ENCODE measurements at places on chromosomes 11 and 22.
A peak's percentile ranks its signal among the peaks of the same experiment; 100 is the strongest.

DNA sequence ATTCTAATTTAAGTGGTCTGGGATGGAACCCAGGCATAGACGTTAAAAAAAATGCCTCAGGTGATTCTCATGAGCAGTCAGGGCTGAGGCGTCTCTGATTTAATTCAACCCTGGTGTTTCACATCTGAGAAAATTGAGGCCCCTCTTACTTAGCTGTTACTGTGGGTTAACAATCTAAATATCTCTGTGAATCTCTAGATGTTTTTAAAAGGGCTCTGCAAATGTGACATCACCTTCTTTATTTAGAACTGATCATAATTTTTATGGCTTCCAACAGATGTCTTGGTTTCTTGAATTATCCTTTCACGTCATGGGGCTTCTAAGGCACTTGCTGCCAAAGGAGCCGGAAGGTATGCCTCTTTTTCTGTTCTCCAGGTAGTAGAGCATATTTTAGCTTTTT, 76.1 kb upstream of the LIN7C start:
- DNase-seq, result no peak

DNA sequence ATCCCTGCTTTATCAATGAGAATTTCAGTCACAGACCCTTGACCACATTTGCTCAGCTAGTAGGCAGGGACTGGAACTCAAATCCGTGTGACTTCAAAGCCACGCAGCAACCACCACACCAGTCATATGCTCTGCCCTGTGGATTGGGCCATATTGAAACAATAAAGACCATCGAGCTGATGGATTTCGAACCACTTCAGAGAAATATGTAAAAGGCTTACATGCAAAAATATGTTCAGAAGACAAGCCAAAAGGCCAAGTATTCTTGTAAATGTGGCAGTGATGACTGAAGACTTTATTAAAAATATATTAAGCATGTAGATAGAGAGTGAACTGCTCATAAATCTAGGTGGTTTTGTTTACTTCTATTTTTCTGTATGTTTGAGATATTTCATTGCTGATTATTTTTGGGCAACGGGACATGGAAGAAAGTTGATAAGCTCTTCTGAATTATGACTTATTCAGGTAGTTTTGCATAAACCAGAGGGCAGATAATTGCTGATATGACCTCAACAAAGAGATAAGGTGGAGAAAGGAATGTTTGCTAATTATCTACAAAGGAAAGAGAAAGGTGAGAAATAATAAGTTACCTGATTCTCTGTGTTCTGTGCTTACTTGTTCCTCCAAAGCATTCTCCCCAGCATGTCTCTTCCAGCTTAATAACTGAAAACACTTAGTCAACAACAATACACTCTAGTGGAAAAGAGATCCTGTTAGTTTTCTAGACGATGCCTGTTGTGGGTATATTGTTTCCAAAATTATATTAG, 99.4 kb downstream of the PDHX start:
- no peak for DNase-seq

DNA sequence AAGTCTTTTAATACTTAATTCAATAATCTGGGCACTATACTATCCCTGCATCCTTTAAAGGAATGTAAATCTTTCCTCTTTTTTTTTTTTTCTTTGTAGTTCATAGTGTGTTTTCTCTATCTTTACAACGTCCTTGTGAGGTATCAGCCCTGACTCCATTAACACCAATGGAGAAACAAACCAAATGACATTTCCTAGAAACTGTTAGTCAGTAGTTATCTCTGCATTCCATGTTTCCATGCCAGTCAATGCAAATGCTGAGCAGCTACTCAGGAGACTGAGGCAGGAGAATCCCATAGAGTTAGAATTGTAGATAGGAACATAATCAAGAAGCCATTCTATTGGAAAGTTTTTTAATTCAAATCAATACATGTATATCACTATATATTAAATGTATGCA, 182.2 kb downstream of the ARHGAP42 start:
- no peak for DNase-seq

DNA sequence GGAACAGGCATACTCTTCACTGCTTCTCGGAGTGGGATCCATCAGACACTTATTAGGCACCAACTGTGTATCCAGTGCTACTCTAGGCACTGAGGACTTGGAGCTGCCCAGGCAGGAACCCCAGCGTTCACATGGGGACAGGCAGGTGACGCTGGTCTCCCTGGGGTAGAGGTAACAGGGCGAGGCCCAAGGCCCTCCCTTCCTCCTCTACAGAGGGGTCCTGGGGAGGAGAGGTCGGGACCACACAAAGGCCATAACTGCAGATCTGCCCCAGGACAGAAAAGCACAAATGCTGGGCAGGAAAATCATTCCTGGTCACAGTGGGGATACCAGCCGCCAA, 262.2 kb downstream of the BRD1 start:
- no peak for DNase-seq

DNA sequence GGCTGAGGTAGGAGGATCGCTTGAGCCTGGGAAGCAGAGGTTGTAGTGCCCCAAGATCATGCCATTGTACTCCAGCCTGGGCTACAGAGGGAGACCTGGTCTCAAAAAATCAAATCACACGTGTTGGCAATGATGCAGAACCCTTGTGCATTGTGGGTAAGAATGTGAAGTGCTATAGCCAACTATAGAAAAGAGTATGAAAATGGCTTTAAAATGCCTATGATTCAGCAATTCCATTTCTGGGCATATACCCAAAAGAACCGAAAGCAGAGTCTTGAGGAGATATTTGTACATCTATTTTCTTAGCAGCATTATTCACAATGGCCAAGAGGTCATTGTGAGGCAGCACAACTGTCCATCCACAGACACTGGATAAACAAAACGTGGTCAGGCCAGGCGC, 2.6 kb upstream of the FADS3 start:
- peak; percentile 80 for DNase-seq

- DNase-seq, result peak; percentile 75
Observed at GRCh38 chr22:36546092-36546804, 17.3 kb upstream of the EIF3D start.

DNA sequence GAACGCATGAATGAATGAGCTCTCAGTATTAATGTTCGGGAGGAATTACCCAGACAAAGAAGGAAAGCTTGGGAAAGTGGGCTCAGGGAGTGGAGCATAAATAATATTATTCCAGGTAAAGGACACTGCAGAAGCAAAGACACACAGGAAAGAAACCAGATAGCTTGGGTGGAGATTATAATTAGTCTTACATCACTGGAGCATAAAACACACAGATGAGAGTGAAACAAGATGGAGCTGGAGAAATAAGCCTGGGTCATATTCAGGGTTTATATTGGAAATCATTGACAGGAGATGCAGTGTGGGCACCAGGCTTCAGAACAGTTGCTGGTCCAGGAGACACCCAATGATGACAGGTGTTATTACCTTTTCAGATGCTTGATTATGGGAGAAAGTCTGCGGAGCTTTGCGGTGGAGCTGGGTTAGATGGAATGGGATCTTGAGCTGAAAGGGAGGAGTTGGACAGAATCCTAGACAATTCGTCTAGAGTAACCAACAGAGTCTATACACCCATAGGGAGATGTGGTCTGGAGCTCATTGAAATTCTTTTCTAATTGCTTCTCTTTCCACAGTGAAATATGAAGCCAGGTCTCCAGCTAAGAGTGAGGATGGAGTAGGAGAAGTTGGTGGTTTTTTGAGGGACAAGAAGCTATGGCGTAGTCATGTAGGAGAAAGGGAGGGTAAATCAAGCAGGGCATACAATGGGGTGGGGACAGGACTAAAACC, 227.2 kb downstream of the FAM76B start:
- no peak for DNase-seq

DNA sequence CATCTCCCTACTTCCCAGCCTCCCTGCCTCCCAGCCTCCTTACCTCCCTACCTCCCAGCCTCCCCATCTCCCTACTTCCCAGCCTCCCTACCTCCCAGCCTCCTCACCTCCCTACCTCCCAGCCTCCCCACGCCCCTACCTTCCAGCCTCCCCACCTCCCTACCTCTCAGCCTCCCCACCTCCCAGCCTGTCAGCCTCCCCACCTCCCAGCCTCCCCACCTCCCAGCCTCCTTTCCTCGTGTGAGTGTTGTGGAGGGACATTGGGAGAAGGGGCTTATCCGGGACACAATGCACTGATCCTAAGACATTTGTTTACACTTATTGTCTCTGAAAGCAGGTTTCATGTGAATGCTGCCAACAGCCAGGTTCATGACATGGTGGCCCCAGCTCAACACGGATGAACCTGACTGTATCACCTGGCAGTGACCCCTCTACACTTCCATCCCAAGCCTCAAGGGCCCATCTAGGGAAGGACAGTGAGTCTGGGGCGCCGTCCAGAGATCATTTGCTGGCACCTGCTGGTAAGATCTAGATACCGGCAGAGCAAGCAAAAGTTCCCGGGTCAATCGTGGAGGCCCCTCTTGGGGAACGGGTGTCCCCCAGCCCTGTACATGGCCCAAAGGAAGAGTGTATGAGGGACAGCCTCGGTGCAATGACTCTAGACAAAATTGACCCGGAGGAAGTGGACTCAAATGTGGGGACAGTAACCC, 34.5 kb upstream of the TH start:
- no peak for DNase-seq

DNA sequence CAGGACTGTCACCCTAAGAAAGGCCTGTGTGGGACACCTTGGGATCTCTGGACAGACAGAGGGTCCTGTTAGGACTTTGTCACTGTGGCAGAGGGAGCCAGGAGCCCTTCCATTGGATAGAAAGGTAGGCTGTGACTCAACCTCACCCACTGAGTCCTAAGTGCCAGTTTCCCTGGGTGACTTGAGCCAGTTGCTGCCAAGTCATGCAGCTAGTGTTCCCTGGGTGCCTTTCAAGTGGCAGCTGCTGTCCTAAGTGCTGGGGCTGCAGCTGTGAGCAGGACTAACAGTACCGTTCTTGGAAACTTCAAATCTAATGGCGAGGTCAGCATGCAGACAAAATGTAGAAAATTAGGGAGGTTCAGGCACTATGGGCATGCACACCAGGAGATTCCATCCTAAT, 393.7 kb downstream of the TMEM135 start:
- DNase-seq, result no peak

- DNase-seq, result no peak
Observed at GRCh38 chr11:36467916-36468315, 42.2 kb downstream of the TRAF6 start.

DNA sequence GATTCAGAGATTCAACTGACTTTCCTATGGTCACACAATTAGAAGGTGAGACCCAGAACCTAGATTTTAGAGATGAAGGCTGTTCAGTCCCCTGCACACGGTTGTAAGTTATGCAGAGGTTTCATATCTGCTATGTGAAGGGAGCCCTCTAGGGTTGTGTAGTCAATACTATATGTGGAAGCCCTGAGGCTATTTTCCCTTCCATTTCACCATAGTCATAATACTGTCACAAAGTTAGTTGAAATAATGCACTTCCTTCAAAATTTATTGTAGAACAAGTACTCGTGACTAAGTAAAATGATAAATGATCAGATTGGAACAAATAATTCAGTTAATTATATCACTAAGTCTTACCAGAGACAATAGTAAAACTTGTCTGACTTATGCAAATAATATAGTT, 48.8 kb downstream of the ENDOD1 start:
- peak; percentile 38 for DNase-seq

GRCh38 chr11:57630171-57630570, 19.5 kb downstream of the YPEL4 start:
- no peak for DNase-seq

- DNase-seq, result peak; percentile 83
Observed at GRCh38 chr11:3022300-3022967, 30.3 kb upstream of the NAP1L4 start.

GRCh38 chr11:74011360-74012073, 2.6 kb upstream of the UCP3 start:
- peak; percentile 63 for DNase-seq

- DNase-seq, result no peak
Observed at GRCh38 chr11:128036006-128036405, 551.4 kb downstream of the ETS1 start.

DNA sequence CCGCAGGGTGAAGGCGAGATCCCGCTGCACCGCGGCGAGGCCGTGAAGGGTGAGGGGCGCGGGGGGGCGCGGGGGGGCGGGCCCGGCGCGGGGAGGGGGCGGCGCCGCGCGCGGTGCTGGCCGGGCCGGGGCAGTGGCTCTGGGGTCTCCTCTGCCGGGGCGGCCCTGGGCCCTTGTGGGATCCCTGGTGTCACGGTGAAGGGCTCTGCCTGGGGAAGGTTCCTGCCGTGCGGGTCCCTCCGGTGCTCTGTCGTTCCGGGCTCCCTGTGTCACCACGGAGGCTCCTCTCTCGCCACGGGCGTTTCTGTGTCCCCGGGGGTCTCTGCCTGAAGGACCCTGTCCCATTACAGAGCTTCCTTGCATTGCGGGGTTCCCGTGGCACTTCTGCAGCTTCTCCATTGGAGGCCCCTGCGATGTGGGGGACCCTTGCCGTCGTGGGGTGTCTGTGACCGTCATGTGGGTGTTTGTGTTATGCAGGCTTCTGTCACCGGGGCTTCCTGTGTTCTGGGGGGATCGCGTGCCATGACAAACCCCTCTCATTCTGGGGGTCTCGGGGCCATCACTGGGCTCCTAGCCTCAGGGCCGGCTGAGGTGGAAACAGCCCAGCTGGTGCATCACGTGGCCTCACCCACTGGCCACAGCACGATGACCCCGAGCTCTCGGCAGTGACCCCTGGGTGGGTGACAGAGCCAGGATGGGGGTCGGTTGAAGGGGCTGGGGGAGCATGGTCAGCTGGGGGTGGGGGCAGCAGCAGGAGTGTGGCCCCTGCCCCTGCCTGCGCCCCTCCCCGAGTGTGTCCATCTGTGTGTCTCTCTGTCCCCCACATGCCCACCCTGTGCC, 25.3 kb downstream of the SHANK3 start:
- no peak for DNase-seq

DNA sequence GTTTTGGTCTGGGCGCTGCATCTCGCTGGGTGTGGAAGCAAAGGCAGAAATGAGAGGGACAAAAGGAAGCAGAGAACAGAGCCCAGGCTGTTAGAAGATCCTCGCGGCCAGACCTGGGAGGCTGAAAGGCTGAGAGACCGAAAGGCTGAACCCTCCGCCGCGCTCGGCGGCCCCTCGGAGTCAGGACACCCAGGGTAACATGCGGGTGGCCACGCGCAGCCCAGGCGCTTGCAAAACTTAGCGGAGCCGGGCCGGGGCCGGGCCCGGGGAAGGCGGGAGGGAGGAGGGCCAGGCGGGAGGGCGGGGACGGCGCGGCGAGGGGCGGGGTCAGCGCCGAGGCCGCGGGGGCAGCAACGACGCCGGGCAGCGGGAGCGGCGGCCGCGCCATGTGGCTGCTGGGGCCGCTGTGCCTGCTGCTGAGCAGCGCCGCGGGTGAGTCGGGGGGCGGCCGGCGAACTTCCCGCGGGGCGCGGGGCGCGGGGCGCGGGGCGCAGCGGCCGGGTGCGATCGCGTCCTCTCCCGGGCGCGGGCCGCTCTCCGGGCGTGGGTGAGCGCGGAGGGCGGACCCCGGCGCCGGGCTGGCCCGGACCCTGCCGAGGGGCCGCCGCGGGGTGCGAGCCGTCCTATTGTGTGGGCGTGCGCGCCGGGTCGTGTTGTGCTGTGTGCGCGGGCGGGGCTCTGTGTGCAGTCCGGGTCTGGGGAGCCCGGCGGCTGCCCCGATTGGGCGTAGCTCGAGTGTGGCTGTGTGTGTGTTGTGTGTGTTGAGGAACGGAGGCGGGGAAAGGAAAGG, at the start of gene LDLRAD3:
TSS of gene LDLRAD3 (plus strand) at position 350 of the 790 bp plus-strand sequence. CDS start at position 387, 37 bp downstream.
- DNase-seq, result peak; percentile 86

- peak; percentile 66 for DNase-seq
Observed at GRCh38 chr11:100855466-100856067, 168.5 kb downstream of the ARHGAP42 start.

GRCh38 chr11:40230821-40231220, 1228.6 kb downstream of the LRRC4C start:
- no peak for DNase-seq

- no peak for DNase-seq
Observed at GRCh38 chr22:46617986-46618647, 2.1 kb upstream of the GRAMD4 start.

Data from mesenchymal stem cell (in vitro differentiated cells and primary cell).